ENCODE measurements at places on chromosomes 7 and 10.
A peak's percentile ranks its signal among the peaks of the same experiment; 100 is the strongest.

DNA sequence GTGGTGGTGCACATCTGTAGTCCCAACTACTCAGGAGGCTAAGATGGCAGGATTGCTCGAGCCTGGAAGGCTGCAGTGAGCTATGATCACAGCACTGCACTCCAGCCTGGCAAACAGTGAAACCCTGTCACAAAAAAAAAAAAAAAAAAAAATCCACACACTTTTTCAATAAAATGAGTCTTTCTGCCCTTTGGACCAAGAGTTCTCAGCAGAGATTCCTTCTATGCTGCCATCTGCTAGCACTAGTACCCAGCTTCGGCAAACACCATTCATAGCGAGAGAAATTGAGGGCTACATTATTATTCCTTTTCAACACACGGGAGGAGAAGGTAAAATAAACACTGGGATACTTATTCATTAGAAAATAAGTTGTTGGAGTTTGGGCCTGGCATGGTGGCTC, 43.4 kb upstream of the CCDC7 start:
- no peak for DNase-seq

DNA sequence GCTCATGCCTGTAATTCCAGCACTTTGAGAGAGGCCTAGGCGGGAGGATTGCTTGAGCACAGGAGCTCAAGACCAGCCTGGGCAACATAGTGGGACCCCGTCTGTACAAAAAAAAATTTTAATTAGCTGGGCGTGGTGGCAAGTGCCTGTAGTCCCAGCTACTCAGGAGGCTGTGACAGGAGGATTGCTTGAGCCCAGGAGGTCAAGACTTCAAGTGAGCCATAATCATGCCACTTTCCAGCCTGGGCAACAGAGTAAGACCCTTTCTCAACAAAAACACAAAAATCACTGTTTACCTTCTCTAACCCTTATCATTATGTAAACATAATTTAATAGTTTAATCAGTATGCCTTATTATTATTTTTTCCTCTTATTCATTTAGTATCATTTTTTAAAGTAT, 44.5 kb downstream of the GBF1 start:
- DNase-seq, result no peak

GRCh38 chr7:116952635-116953371, 498 bp upstream of the ST7 start:
- peak; percentile 70 for DNase-seq

DNA sequence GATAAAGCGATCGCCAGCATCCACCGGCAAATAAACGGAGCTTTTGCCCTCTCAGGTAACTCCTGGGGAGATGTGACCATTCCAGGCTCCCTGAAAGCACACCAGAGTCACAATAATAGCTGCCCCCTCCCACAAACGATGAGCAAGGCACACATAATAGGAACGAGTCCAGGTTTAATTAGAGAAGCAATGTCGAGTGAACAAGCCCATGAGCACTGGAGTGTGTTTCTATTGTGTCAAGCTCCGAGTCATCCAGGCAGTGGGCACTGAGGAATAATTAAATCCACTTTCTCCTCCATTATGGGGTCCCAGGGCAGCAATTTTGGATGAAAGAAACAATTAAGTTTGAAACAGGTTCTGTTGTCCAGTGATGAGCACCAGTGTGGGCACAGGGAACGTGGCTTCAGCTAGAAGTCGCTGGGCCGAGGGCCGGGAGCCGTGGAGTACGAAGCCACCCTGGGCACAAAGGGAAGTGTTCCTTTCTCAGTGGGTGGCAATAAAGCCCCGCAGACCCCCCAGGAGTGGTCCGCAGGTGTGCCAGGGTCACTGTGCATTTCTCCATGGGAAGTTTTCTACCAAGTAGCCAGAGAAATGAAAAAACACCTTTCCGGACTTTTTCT, 12.0 kb downstream of the PNLIPRP2 start:
- DNase-seq, result no peak

DNA sequence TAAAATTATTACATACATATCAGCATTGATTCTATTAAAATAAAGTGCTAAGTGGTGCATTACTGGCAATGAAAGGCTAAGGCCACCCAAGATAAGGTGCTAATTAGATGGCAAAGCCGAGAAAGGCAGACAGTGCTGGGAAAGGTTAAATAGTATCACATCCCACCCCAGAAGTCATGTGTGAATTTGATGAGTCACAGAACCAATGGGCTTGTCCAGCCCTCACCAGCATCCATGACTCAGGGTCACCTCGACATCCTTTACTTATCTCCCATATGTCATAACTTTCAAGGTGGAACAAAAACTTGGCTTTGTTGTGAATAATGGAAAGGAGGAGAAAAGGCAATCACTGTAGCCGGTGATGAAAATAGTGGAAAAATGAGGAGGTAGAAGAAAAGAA, 459.1 kb downstream of the PLXNA4 start:
- no peak for DNase-seq

DNA sequence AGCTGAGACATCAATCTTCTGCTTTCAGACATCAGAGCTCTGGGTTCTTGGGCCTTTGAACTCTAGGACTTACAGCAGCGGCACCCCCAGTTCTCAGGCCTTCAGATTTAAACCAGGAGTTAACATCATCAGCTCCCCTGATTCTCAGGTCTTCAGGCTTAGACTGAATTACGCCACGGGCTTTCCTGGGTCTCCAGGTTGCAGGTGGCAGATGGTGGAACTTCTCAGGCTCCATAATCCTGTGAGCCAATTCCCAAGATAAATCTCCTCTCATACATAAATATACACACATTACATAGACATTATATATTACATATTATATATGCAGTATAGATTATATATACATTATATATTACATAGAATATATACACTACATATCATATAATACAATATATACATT, 408.9 kb upstream of the AUTS2 start:
- DNase-seq, result no peak

DNA sequence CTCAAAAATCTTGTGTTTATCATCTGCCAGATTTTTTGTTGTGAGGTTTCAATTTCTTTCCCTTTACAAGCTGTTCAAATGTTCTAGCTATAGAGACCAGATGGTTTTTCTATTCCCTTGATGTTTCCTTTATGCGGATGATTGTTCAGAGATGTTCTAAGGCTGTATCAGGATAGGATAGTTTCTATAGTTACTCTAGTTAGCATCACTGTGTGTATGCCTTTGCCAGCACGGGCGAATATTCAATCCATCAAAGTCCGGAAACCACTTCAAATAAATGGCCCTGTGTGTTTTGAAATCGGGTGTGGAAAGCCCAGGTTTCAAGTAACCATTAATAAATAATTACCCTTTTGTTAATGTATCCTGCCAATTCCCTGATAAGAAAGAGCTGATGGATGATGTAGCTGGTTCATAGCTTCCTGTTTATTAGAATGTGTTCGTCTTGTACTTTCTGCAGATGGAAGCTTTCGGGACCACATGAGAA, 149.8 kb upstream of the PRKCQ start:
- DNase-seq, result no peak

- DNase-seq, result no peak
Measured at GRCh38 chr7:131816391-131817007, 260.1 kb upstream of the PODXL start.

DNA sequence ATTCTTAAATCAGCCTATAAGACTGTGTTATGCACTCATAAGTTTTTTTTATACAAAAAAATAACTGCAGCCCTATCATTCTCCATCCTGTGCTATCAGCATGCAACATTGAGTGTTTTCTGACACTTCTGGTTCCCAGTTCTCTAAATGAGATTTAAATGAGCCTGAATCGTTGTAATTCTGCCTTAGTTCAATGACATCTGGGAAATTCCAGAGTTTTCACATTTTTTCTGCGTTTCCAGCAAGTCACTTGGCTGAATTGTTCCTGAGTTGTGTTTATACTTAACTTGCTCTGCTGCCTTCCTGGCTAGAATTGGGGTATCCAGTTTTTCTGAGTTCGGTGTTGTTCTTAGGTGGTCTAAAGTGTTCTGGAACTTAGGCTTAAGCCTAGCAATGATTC, 636.1 kb upstream of the FZD8 start:
- no peak for DNase-seq

DNA sequence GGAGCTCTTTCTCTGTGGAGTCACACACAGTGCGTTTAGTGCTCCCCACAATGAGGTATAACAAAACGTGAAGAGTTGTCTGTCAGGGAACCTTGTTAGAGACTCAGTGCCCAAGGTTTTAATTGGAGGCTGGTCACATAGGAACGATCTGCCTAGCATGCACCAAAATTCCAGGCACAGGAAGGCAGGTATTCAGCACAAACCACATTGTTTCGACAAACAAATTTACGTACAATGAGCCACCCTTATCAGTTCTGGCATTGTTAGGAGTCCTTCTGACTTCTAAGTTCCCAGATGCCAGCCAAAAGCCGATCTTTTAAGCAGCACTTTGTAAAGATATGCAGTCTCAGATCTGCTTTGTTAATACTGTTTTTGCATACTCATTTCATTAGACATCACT, 414.2 kb upstream of the MTPN start:
- DNase-seq, result no peak

DNA sequence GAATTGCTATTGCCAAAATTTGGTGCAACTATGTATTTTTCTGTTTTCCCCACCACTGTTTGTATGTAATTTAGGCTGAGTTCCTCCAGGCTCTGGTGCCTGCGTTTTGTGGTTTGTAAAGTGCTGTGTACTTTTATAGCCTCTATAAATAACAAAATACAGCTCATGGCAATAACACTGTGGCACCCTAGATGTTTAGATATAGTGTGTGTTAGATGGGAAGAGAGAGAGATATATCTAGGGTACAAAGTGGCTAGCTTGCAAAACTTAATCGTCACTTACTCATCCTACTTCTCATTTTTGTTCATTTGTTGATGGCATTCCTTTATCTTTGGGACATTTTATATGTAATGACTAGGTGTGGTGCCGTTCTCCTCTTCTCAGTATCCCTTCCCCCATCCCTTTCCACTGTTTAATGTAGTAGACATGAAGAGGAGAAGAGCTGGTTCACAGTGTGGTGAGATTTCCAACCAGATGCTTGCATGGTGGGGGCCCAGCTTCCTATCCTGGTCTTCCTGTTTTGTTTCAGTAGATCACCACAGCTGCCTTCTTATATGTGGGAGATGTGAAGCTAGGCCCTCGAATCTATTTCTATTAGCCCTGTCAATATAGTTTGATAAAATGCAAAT, 115.0 kb downstream of the SND1 start:
- no peak for DNase-seq

- no peak for DNase-seq
Measured at GRCh38 chr7:105496521-105496920, 25.6 kb downstream of the PUS7 start.

GRCh38 chr7:98826387-98826786, 43.4 kb downstream of the TMEM130 start:
- peak; percentile 80 for DNase-seq

GRCh38 chr7:43872406-43873110, 3.2 kb upstream of the MRPS24 start:
- no peak for DNase-seq

DNA sequence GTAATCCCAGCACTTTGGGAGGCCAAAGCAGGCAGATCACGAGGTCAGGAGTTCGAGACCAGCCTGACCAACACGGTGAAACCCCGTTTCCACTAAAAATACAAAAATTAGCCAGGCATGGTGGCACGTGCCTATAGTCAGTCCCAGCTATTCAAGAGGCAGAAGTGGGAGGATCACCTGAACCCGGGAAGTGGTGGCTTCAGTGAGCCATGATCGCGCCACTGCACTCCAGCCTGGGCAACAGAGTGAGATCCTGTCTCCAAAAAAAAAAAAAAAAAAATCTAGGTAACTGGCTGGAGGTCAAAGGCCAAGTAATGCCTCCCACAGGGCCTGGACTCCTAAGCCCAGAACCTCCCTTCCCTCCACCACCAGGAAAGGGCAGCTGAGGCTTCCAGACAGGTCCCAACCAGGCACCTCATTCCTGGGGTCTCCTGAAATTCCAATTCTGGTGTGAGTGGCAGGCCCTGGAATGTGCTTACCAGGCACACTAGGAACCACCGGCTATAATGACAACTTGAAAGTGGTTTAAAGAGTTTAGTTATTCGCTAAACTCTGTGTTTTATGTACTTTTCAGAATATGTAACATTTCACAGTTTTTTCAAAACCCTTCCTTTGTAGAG, 86.9 kb upstream of the TNRC18 start:
- DNase-seq, result no peak

GRCh38 chr10:130333185-130333584, 197.0 kb downstream of the GLRX3 start:
- DNase-seq, result no peak

DNA sequence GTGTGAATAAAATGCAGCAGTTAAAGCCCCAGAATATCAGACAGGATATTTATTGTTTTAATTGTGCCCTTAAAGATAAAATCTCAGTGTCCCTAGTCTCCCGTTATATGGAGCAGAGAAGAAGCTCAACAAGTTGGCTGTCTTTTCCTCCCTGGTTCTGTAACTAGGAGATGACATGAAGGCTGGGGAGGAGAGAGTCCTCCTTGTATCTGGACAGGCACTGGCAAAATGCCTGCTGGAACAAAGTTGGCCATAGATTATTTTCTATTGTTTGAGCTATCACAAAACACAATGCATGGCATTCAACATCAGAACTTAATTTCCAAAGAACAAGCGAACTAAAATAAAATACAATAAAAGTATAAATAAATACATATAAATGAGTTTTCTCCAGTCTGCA, 694.9 kb upstream of the KCND2 start:
- DNase-seq, result no peak

DNA sequence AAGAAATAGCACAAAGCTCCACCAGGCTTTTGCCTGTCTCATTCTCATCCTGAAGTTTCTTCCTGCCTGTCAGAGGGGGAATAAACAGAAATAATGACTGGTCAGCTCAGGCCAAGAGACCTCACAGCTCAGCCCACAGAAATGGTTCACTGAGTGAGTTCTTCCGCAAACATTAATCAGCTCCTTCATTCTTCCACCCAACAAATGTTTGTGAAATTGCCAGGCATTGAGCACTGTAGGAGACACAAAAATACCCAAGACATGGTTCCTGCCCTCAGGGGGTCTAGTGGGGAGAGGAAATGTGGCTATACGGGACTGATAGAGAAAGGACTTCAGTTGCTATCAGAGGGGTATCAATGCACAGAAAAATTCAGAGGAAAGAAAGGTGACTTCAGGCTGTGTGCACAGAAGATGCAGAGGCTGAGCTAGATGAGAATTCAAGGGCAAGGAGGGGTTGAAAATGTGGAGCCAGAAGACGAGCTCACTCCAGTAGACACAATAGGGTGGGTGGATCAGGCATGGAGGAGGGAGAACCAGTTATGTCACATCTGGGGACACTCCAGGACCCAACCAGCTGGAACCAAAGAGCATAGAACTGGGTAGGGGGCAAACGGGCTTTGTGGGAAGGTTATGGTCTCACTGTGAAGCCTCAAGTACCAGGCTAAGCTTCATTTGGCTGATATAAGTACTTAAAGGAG, 20.9 kb downstream of the MYOF start:
- peak; percentile 84 for DNase-seq

GRCh38 chr10:14826076-14826829, 11.6 kb downstream of the CDNF start:
- DNase-seq, result no peak

DNA sequence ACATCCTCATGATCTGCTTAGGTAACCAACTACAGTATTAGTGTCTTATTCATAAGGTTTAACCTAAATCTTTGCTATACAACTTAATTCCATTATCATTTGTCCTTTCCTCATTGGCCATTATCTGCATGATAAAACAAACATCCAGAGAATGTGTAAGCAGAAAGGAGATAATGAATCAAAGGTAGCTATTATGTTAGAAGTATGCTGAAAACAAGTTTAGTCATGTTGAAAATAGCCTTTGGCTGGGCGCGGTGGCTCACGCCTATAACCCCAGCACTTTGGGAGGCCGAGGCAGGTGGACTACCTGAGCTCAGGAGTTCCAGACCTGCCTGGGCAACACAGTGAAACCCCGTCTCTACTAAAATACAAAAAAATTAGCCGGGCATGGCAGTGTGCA, 78.2 kb downstream of the NT5C2 start:
- no peak for DNase-seq

GRCh38 chr10:128687408-128687807, 561.2 kb upstream of the MKI67 start:
- no peak for DNase-seq

Measured in NCI-H345 (cell line).